ENCODE measurements at places on chromosomes 2 and 18.

- DNase-seq = peak; percentile 76
These were observed 129.0 kb downstream of the NCK2 start for GRCh38 chr2:105873721-105874120.

DNA sequence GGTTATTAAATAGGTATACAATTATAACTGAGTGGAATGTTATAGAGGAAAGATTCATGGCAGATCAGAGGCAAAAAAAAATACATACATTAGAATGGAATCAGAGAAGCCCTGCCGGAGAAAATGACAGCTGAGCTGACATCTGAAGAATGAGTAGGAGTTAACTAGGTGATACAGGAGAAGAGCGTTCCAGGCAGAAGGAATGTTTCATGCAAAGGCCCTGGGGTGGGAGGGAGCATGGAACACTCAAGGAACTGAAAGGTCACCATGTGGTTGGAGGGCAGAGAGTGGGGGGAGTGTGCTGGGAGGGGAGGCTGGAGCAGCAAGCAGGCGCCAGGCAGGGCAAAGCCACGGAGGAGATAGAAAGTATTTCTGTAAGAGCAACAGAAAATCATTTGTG, 31.6 kb upstream of the CDK5R2 start:
- DNase-seq = no peak

DNA sequence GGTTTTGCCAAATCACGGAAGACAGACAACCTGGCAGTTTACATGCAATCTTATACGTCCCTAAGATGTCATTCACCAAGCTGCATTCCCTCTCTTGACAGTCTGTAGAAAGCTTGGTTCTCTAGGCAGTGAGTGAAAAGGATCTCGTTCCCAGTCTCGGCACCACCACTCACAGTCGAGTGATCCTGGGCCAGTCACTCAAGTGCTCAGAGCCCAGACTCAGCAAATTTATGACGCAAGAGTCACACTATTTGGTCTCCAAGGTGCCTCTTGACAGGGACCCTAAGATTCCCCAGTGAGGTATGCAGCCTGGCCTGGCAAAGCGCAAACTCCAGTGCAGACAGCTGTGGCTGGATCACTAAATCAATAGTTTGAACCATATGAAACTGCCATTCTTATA, 77.9 kb downstream of the EIPR1 start:
- DNase-seq = no peak

GRCh38 chr2:26685989-26686839, 6.3 kb upstream of the KCNK3 start:
- DNase-seq = no peak

DNA sequence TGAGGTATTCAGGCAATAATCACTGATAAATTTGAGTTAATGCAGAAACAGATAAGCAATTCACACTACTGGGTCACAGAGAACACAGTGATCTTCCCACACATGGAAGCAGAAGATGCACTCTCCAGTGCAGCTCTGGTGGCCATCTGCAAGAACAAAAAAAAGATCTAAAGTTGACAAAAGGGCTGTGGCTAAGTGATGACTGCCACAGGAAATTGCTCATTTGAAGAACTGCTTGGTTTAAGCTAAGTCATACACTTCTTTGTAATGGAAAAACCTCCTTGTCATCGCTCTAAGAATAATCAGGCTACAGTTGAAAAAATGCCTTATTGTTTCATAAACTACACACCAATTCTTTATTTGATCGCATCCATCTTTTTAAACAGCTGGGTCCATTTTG, 115.1 kb downstream of the DTNB start:
- DNase-seq = peak; percentile 87

DNA sequence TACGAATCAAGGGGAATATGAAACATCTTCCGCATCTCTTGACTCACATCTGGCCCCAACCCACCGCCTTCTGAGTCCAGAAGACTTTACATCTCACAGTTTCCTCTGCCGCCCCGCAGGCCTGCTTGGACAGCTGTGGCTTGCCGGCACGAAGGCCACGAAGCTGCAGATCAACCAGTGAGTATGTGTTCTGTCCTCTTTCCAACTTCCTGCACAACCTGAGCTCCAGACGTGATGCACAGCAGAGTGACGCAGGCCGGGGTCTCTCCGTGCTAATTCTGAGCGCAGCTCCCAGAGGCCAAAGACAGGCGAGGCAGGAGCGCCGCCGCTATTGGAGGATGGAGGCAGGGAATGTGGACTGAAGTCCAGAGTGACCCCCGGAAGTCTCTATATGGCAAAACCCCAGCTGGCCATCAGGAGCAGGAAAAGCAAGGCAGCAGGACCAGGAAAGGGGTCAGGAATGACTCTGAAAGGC, 93.5 kb downstream of the ZCCHC2 start:
- DNase-seq = no peak

DNA sequence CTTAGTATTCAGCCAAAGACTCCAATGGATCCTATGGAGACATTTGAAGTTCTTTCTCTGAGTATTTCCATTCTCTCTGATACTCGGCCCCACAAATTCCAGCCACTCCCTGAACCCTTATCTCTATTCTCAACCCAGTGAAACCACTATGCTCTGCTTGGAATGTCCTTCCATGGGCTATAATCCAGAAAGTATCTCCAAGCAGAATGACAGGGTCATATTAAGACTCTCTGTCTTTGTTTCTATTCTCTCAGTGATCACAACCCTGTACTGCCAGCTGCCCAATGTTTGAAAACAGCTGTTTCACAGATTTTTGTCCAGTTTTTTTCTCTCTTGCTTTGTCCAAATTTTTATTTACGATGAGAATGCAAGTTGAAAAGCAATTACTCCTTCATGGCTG, 21.9 kb downstream of the CHMP3 start:
- DNase-seq = no peak
